ENCODE measurements at places on chromosomes 12 and 14.

DNA sequence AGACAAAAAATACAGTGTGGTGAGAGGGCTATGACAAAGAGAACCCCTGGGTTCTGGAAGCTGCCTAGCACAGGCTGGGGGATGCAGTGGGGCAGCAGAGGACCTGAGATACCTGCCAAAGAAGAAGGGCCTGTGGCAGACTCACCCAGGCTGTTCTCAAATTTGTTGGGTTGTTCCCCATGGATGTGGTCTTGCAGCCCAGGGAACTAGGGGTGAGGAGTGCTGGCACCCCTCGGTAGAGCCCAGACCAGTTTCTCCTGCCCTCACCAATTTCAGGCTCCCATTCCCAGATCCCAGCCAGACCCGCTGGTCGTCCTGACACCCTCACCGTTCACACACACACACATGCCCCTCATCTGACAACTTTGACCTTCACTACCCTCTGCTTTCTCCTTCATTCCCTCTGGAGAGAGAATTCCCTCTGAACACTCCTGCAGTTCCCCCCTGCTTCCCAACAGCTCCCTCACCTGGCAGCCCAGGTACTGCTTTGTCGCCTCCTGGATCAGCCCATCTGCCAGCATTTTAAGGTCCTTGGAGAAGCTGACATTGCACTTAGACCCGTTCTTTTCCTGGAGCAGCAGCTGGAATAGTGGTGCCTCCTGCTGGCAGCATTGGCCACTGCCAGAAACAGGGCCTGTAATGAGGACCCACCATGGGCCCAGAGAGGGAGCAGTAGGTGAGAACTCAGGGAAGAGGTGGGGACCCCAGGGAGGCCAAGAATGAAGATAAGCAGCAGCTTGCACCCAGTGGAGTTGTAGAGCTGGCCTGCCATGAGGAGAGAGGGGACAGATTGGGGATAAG, 5.9 kb upstream of the GDF11 start:
- peak; percentile 89 for DNase-seq
- peaks cover 9% of the 10 kb centered on the region for H3K4me1 ChIP-seq
- no peak overlapping the region for H3K4me3 ChIP-seq
- H3K36me3 ChIP-seq, result no peaks in the 10 kb centered on the region
- H3K27me3 ChIP-seq, result no peaks in the 10 kb centered on the region

DNA sequence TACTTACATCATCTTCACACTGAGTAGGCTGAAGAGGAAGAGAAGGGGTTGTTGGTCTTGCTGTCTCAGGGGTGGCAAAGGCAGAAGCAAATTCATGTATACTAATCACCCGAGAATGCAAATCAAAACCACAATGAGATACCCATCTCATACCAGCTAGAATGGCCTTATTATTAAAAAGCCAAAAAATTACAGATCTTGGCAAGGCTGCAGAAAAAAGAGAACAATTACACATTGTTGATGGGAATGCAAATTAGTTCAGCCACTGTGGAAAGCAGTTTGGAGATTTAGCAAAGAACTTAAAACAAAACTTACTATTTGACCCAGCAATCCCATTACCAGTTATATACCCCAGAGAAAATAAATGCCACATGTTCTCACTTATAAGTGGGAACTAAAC, 154.9 kb downstream of the SEC23A start:
- no peaks in the 10 kb centered on the region for H3K36me3 ChIP-seq
- no peaks in the 10 kb centered on the region for H3K4me1 ChIP-seq
- no peak for DNase-seq
- no peak overlapping the region for H3K27ac ChIP-seq
- H3K27me3 ChIP-seq, result no peaks in the 10 kb centered on the region

DNA sequence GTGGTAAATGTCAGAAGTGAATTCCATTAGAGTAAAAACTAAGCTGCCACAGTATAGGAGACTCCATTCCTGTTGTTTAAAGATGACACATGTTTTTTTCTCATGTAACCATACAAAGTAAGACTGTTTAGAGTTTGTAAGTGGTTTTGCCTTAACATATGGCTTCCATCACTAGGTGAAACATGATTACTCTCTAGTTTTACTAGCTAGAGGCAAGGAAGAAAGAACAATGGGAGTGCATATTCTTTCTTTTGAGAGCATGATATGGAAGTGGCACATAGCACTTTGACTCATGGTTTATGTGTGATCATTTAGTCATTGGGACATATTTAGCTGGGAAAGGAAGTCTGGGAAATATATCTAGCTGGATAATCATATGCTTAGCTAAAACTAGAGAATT, 7.7 kb downstream of the ATF7IP start:
- H3K4me1 ChIP-seq, result peaks cover 18% of the 10 kb centered on the region
- H3K4me3 ChIP-seq, result no peak overlapping the region
- H3K27me3 ChIP-seq, result no peaks in the 10 kb centered on the region
- no peaks in the 10 kb centered on the region for H3K36me3 ChIP-seq
- DNase-seq, result no peak

DNA sequence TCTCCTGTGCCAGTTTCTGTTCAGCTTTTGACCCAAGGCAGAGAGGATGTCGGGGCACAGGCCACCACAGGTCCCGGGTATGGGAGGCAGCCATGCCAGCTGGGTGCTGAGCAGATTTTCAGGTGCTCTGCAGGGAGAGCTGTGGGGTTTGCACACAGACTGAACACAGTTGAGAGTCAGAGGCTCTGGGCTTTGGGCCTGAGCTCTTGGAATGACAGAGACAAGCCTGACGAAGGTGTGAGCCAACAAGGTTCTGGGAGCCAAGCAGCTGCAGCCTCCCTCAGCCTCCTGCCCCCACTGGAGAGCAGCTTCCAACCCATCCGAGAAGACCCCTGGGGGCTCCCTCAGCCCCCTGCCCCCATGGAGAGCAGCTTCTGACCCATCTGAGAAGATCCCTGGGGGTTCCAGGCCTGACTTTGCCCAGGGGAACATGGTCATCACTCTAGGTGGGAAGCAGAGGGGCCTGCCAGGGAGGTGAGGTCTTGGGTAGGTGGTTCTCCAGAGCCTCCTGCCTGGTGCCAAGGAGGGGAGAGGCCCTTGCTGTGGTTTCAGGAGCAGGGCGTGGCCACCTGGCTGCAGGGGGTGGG, 13.8 kb downstream of the FBRSL1 start:
- H3K4me1 ChIP-seq, result peaks cover 44% of the 10 kb centered on the region
- H3K27me3 ChIP-seq, result no peaks in the 10 kb centered on the region
- peaks cover 4% of the 10 kb centered on the region for H3K36me3 ChIP-seq
- no peak overlapping the region for H3K27ac ChIP-seq
- H3K4me3 ChIP-seq, result no peak overlapping the region

DNA sequence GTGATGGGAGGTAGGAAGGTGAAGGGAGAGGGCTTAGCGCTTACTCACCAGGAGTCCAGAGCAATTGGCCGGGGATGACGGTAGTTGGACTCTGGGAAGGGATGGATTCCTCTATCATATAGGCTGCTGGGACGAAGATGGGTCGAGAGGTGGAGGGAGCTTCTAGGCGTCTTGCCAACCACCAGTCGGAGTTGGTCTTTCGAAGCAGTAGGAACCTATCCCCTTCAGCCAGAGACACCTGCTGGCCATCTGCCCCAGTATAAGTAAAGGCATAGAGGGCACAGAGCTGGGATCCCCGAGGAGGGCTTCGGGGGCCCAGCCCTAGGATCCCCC, 657 bp downstream of the ARHGAP9 start:
- DNase-seq, result no peak
- H3K27ac ChIP-seq, result peak overlapping the region; percentile 77
- peaks cover 4% of the 10 kb centered on the region for H3K36me3 ChIP-seq

DNA sequence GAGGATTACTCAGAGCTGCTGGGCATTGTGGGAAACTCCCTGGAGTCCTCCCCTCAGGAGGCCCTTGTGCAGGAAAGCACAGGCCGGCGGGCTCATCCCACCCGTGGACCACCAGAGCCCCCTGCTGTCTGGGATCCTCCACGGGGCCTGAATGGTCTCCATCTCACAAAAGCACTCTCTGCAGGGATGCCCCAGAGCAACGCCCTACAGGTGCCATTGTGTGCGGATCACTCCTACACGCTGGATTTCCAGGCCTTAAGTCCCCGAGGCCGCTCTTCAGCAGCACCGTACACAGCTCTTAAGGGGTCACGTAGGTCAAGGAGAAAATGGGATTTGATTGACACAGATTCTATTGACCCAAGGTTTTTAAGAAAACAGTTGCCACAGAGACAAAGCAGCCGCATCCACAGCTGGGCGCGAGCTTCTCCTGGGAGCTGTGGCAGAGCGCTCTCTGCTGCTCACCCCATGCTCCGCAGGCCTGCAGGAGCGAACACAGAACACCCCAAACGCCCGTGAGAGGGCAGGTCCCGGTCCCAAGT, 36.7 kb upstream of the RIMBP2 start:
- H3K27me3 ChIP-seq, result peaks cover 10% of the 10 kb centered on the region
- DNase-seq, result no peak
- no peaks in the 10 kb centered on the region for H3K36me3 ChIP-seq

- no peak for DNase-seq
- no peaks in the 10 kb centered on the region for H3K4me1 ChIP-seq
- no peak overlapping the region for H3K4me3 ChIP-seq
- H3K36me3 ChIP-seq, result no peaks in the 10 kb centered on the region
These were observed 81.1 kb downstream of the ABCC9 start for GRCh38 chr12:21860128-21860527.

GRCh38 chr12:54824402-54824801, 29.9 kb upstream of the MUCL1 start:
- DNase-seq, result no peak
- H3K27ac ChIP-seq, result no peak overlapping the region
- H3K4me3 ChIP-seq, result no peak overlapping the region

DNA sequence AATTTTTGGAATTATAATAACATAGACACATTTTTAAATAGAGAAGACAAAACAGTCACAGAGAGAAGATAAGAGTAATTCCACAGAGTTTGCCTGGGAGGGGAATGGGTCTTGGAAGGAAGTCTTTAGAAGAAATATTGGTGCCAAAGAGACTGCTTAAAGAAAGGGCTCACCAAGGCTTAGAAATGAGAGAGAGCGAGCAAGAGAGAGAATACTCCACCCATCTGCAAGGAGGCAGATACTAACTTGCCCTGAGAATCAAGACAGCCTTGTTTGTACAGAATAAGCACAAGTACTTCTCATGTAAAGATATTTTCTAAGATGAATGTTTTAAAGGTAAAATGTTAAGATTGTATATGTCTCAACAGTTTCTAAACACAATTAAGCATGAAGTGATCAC, 165.5 kb downstream of the SLC38A4 start:
- no peak overlapping the region for H3K4me3 ChIP-seq
- peak overlapping the region; percentile 24 for H3K27ac ChIP-seq
- H3K4me1 ChIP-seq, result peaks cover 16% of the 10 kb centered on the region
- H3K36me3 ChIP-seq, result no peaks in the 10 kb centered on the region
- H3K27me3 ChIP-seq, result no peaks in the 10 kb centered on the region
- no peak for DNase-seq

DNA sequence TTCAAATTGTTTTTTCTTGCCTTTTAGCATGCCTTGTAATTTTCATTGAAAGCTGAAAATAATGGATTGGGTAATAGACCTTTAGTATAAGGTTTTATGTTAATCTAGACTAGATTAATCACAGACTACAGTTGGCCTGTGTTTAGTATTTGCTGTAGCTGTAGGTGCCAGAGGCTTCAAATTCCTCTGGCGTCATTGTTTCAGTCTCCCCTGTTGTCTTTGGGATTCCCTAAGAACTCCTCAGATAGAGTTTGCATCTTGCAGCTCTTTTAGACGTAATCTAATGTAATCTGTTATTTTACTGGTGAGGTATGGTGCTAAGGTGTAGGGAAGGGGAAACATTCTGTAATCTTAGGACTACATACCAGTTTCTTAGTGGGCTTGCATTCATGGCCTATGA, 113.0 kb downstream of the RGS6 start:
- no peak for DNase-seq
- no peaks in the 10 kb centered on the region for H3K36me3 ChIP-seq
- no peak overlapping the region for H3K4me3 ChIP-seq
- no peak overlapping the region for H3K27ac ChIP-seq
- H3K27me3 ChIP-seq, result no peaks in the 10 kb centered on the region

DNA sequence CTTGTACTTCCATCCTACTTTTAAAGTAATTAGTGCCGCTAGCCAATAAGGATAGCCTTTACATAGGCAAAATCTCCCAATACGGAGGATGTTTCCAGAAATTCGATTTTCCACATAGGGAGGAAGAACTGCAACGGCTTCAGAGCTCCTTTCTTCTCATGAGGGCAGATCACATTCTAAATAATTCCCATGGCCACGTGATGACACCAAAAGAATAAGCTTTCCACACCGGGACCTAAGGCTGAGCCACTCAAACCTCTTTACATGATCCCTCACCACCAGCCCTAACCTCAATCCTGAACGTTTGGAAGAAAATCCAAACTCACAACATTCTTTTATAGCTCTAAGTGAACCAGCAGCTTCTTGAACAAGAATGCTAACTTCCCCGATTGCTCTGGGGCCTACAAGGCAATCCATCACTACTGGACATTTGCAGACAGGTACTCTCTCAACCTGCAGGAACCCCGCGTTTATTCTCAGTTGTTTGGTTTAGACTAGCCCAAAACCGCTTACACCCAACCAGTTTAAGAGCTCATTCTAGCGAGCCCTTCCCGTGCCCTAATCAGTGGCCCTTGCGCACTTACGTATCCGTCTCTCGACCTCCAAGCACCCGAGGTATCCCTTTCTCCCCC, 884 bp downstream of the CAPRIN2 start:
- H3K4me1 ChIP-seq, result peaks cover 12% of the 10 kb centered on the region
- H3K27ac ChIP-seq, result peak overlapping the region; percentile 65
- no peaks in the 10 kb centered on the region for H3K36me3 ChIP-seq
- peak overlapping the region; percentile 85 for H3K4me3 ChIP-seq

GRCh38 chr12:1544996-1545700, 49.2 kb downstream of the FBXL14 start:
- DNase-seq, result no peak
- H3K27me3 ChIP-seq, result no peaks in the 10 kb centered on the region
- H3K4me3 ChIP-seq, result no peak overlapping the region
- H3K27ac ChIP-seq, result no peak overlapping the region
- no peaks in the 10 kb centered on the region for H3K4me1 ChIP-seq

DNA sequence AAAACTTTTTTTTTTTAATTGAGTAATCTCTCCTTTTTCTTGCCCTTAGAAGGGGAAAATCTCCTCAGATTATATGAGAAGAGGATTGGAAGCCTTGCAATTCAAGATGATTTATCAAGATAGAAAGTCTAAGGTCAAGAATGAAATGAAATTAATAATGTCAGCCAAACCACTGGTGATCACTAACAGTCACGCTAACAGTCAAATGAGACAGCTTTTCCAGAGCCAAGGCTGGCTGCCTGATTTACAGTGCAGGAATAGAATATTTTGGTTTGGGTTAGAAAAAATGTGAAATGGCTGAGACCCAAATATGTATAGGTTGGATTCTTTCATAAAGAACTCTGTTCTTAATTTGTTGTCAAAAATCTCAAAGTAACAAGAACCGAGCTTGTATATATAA, 204.3 kb downstream of the PPM1H start:
- H3K4me3 ChIP-seq, result no peak overlapping the region
- no peaks in the 10 kb centered on the region for H3K27me3 ChIP-seq
- H3K36me3 ChIP-seq, result no peaks in the 10 kb centered on the region
- no peak for DNase-seq
- peak overlapping the region; percentile 26 for H3K27ac ChIP-seq

Measured in upper lobe of right lung (tissue), 1 donor.